Stimulated activated CD8-positive, alpha-beta memory T cell treated with anti-CD3 and anti-CD28 coated beads, Interleukin-4, amount 100 ng/mL, for 1 hour (primary cell): ENCODE measurements at places on chromosomes 16 and 17.

GRCh38 chr17:45998987-45999899, at the start of gene STH:
Gene STH (plus strand): TSS chr17:45999250. CDS start chr17:45999280, 30 bp downstream.
- no peak for DNase-seq

DNA sequence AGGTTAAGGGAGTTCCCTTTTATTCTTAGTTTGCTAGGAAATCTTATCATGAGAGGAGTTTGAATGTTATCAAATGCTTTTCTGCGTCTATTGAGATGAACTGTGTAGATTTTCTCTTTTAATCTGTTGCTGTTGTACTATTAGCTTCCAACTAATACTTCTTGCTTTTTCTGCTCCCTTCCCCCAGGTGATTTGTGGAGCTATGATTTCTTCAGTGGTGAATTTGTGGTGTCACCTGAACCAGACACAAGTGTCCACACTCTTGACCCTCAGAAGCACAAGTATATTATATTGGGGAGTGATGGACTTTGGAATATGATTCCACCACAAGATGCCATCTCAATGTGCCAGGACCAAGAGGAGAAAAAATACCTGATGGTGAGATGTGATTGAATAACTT, 29.9 kb upstream of the BCAS3 start:
- no peak for DNase-seq

DNA sequence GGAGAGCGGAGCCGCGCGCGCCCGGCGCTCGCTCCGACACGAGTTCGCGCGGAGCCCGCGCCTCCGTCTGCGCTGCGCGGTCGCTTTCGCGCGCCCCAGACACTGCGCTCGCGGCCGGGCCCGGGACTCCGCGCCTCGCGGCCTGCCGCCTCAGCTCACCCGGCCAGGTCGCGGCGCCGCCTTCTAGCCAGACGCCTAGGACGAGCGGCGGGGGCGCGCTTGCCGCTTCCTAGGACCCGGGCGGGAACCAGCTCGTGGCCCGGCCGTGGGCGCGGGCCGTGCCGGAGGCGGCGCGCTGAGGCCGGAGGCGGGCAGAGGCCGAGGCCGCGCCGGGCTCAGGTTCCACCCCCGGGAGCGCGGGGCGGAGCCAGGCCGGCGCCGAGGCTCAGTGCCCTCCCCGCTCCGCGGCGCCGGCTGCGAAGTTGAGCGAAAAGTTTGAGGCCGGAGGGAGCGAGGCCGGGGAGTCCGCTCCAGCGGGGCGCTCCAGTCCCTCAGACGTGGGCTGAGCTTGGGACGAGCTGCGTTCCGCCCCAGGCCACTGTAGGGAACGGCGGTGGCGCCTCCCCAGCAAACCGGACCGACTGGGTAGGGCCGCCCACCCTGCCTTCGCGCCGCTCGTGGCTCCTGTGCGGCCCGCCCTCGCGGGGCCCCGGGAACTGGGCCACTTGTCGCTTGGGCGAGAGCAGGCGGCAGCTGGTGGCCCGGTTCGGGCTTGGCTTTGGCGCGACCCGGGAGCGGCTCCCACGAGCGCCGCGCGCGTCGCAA, at the start of gene SPHK1:
Gene SPHK1, plus strand, starts transcription at position 388 of the 765 bp plus-strand sequence. CDS start 1,036 bp downstream, outside the sequence.
- peak; percentile 23 for DNase-seq

DNA sequence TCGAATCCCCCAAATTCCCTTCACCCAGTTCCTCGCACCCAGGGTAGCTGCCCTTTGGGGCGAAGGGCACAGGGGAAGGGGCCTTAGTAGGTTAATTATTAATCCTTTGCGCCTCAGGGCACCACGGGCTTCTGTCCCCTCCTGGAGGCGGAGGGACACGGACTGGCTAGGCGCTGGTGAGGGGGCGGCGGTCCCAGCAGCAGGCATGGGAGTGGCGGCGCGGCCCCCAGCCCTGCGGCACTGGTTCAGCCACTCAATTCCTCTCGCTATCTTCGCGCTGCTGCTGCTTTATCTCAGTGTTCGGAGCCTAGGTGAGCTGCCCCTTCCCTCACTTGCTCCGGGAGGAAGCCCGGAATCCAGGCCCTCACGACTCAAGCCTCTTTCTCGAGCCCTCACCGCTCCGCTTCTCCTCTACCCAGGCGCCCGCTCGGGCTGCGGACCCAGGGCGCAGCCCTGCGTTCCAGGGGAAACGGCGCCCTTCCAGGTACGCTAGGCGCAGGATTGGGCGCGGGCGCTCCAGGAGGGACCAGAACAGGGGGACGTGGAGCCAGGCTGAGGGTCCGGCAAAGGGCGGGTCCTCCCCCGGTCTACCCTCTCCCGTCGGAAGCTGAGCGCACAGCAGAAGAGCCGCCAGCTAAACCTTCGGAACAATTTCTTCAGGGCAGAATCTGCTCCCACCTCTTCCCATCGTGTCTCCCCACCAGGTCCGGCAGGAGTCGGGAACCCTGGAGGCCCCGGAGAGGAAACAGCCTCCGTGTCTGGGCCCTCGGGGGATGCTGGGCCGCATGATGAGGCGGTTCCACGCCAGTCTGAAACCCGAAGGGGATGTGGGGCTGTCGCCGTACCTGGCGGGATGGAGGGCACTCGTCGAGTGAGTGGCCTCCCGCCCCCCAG, at the start of gene GLTPD2:
Gene GLTPD2, plus strand, starts transcription at position 158 of the 894 bp plus-strand sequence. Its CDS starts 48 bp downstream, at position 206.
- DNase-seq: no peak

- no peak for DNase-seq
Measured at GRCh38 chr16:83994087-83994486, 26.0 kb downstream of the NECAB2 start.

- no peak for DNase-seq
Measured at GRCh38 chr17:27322690-27323508, 29.0 kb downstream of the WSB1 start.
